Camera-type eye (tissue), 1 donor: ENCODE measurements at places on chromosomes 4 and X. TPM values are rescaled to one million over a fixed set of nuclear protein-coding genes. Genes with fewer than 3 reads are reported as not detected.

Gene FGG
- not detected for total RNA-seq

Gene SHISA3
- total RNA-seq = 1.5 TPM

Gene SHROOM2
- total RNA-seq = 23.6 TPM

Gene SLIT2
- total RNA-seq = 46.3 TPM

Gene TMA16
- 46.5 TPM for total RNA-seq

Gene NEXMIF
- total RNA-seq = 13.9 TPM

Gene CXCL5
- total RNA-seq = 0.44 TPM

Gene ALB
- total RNA-seq = 0.71 TPM

Gene HS3ST1
- total RNA-seq = 2.3 TPM
